ENCODE measurements at places on chromosomes 6 and 20.

- DNase-seq = no peak
Measured at GRCh38 chr20:59560588-59561227, 43.6 kb upstream of the PHACTR3 start.

DNA sequence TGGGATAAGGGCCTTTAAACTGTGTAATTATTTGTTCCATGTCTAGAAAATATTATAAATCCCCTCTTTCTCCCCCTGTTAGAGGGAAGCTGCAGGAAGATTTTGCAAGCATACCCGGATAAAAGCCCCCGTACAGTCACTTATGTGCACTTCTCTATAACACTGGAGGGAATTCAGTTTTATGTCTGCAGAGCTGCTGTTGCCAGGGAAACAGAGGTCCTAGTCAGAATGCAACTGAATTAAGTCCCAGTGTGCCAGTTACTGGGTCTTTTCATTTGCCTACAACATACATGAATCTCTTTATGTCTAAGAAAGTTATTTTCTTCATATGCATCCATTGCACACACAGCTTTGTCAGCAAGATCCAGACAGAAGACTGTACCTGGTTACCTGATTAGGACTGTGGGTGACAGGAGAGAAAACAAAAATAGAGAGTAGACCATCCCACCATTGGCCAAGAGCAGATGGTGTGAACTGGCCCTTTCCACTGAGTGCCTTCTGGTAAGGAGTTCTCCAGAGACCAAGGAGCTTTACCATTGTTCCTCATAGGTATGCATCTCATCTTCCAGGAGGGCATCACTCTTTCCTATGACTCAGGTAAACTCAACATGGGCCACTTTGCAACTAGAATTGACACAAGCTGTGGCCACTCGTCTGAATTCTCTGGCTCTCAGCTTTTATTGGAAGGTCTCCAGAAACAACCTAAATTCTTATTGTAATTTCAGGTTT, 180.8 kb upstream of the PHACTR1 start:
- DNase-seq = no peak

- DNase-seq = no peak
Measured at GRCh38 chr20:61932711-61933480, 132.8 kb downstream of the TAF4 start.

- no peak for DNase-seq
Measured at GRCh38 chr6:44940367-44940766, 387.8 kb upstream of the RUNX2 start.

DNA sequence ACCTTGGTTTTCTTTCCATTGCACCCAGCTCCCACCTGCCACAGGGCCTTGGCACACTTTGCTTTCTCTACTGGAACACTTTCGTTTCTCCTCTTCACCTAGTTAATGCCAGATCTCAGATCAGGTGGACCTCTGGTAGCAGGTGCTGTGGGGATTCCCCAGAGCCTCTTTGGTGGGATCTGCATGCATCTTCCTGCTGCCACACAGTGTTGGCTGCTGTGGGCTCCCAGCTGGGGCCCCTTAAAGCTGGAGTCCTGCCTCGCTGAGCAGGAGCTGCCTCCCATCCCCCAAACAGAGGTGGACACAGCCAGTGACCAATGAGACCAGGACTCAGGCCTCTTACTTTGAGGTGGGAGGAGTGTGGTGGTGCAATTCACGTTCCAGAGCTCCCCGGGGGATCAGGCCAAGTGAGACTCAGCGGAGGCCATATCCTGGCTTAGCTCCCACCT, 28.4 kb downstream of the CEBPB start:
- DNase-seq = no peak

GRCh38 chr6:119043783-119044182, 34.7 kb downstream of the FAM184A start:
- DNase-seq = no peak

GRCh38 chr6:45626087-45626891, 248.6 kb upstream of the SUPT3H start:
- DNase-seq = no peak

- no peak for DNase-seq
Measured at GRCh38 chr6:113847447-113847846, 9.7 kb upstream of the MARCKS start.

GRCh38 chr6:144722154-144722737, 437.1 kb downstream of the UTRN start:
- DNase-seq = no peak

- no peak for DNase-seq
Measured at GRCh38 chr6:55925292-55925691, 49.9 kb upstream of the BMP5 start.

- no peak for DNase-seq
Measured at GRCh38 chr6:43738877-43739641, 31.0 kb upstream of the VEGFA start.

DNA sequence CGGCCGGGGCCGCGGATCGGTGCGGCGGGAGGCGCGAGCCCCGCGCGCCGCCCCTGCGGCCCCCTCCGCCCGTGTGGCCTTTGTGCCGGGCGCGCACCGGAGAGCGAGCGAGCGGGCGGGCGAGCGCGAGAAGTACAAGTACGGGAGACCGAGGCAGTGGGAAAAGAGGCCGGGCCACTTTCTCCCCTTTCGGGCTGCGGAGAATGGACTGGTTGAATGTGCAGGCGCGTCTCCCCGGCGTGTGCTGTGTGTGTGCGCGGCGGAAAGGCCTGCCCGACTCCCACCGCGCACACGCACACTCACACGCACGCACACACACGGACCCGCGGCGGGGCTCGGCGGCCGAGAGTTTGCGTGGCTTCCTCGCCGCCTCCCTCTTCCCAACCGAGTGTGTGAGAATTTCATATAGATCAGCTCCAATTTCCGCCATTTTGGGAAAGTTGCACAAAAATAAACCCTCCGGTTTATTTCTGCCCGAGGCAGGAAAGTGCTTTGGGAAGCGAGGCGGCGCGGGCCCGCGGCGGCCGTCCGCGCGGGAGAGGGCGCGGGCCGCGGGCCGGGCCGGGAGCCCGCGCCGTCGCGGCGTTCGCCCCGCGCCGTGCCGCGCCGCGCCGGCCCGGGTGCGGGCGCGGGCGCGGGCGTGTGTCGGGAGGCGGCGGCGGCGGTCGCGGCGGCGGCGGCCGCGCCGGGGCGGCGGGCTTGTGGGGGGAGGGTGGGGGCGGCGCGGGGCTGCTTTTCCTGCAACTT, 1.1 kb downstream of the L3MBTL3 start:
- DNase-seq = no peak

- no peak for DNase-seq
Measured at GRCh38 chr6:33763483-33763882, 16.8 kb upstream of the IP6K3 start.

DNA sequence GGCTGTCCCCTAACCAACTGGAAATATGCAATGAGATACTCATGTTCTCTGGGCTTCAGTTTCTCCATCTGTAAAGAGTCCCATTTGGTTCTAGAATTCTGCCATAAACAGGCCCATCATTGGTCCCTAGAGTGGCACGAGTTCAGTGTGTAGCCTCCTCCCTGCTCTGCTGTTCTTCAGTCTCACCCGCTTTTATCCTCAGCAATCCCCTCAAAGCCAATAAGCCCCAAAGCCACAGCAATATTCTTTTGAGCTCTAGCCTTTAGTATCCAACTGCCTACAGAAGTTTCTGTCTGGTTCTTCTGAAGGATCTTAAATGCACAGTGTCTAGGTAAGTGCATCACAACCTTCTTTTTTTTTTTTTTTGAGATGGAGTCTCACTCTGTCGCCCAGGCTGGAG, 9.8 kb upstream of the MRPS18A start:
- DNase-seq = no peak

DNA sequence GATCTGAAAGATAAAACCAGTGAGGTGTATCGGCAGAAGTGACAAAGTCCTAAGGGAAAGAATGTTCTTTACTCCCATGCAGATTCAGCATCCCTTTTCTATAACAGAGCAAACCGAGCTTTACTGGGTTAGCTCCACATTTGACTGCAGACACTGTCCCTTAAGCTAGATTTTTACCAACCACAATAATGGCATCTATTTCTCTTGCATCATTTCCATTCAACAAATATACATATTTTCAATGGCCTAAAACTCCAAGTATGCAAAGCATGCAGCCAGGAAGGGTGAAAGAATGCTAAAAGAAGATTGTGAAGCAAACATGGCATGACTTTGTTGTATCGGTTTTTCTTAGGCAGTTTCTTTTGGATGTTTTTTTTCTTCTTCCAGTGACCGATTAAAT, 255.4 kb downstream of the OGFRL1 start:
- no peak for DNase-seq

DNA sequence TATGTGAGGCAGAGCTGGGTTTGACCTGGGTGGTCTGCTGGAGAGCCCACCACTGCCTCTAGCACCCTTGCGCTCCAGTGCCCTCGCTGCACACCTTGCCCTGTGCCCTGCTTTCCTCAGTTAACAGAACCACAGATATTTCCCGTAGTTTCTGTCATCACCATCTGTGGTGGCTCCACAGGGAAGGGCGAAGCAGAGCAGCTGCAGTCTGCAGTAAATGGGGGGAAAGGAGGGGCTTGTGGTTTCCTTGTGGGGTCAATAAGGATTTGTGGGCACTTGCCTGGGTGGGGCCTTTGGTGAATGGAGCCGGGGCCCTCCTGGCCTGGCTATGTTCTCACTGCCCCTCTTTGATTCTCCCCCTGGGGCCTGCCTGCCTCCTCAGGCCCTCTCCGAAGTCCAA, 21.2 kb upstream of the CCDC167 start:
- DNase-seq = no peak

GRCh38 chr6:42417641-42418112, 34.0 kb downstream of the TRERF1 start:
- DNase-seq = no peak

GRCh38 chr6:42022755-42023384, 27.5 kb upstream of the TAF8 start:
- DNase-seq = no peak

GRCh38 chr6:3286641-3287171, 28.0 kb downstream of the PSMG4 start:
- DNase-seq = no peak

All from stimulated activated CD4-positive, alpha-beta T cell treated with anti-CD3 and anti-CD28 coated beads, TNF-alpha, amount 100 ng/mL, for 24 hours (primary cell).